Activated CD4-positive, alpha-beta T cell treated with anti-CD3 and anti-CD28 coated beads, Interleukin-2, amount 50 U/mL, for 48 hours (primary cell): ENCODE measurements at places on chromosomes 5 and 9.
A peak's percentile ranks its signal among the peaks of the same experiment; 100 is the strongest.

GRCh38 chr5:154193701-154194121, 3.2 kb downstream of the GALNT10 start:
- no peak for DNase-seq

- DNase-seq, result no peak
Observed at GRCh38 chr5:118611332-118611945, 376.9 kb downstream of the DTWD2 start.

- DNase-seq, result no peak
Observed at GRCh38 chr5:16229357-16229940, 49.9 kb upstream of the MARCHF11 start.

- DNase-seq, result no peak
Observed at GRCh38 chr5:96080557-96080956, 118.9 kb upstream of the ELL2 start.

GRCh38 chr5:110088676-110089436, 399.1 kb downstream of the MAN2A1 start:
- DNase-seq, result no peak

DNA sequence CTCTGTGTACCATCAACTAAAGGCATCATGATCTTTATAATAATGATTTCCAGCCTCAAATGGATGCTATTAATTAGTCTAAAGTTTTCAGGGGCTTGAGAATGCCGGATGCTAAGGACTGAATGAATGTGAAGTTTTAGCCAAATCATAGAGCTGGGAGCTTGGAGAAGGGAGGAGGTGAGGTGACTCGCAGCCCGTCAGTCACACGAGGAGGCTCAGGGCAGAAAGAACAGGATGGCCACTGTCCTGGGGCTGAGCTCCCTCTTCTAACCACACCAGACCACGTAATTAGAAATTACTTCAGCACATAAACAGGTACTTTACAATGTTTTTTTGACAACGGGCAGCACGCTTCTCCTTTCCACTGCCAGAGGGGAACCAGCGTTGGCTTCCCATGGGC, 222.6 kb downstream of the NPR3 start:
- no peak for DNase-seq

GRCh38 chr5:104456122-104456521, 893.5 kb upstream of the NUDT12 start:
- DNase-seq, result no peak

GRCh38 chr5:78895616-78896015, 89.5 kb downstream of the ARSB start:
- no peak for DNase-seq

GRCh38 chr9:120531683-120532300, 48.2 kb downstream of the CDK5RAP2 start:
- no peak for DNase-seq

DNA sequence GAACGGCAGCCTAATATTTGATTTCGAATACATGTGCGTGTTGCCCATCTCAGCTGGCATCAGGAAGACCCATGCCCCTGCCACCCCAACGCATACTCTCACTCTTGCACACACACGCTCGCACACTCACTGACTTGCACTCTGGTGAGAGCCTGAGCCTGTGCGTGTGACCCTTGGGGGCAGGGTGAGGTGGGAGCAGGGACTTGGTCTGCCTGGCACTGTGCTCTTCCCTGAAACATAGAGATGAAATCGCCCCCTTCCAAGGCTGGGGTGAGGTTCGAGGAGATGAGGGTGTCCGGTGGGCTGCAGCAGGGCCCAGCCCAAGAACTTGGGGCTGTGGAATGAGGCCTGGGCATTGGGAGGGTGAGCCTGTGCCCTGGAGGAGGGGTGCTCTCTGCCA, 1.2 kb downstream of the LCN9 start:
- DNase-seq, result no peak

- no peak for DNase-seq
Observed at GRCh38 chr5:96775050-96775449, 32.7 kb downstream of the ERAP1 start.

GRCh38 chr9:33381231-33381791, 21.1 kb downstream of the AQP7 start:
- DNase-seq, result no peak

DNA sequence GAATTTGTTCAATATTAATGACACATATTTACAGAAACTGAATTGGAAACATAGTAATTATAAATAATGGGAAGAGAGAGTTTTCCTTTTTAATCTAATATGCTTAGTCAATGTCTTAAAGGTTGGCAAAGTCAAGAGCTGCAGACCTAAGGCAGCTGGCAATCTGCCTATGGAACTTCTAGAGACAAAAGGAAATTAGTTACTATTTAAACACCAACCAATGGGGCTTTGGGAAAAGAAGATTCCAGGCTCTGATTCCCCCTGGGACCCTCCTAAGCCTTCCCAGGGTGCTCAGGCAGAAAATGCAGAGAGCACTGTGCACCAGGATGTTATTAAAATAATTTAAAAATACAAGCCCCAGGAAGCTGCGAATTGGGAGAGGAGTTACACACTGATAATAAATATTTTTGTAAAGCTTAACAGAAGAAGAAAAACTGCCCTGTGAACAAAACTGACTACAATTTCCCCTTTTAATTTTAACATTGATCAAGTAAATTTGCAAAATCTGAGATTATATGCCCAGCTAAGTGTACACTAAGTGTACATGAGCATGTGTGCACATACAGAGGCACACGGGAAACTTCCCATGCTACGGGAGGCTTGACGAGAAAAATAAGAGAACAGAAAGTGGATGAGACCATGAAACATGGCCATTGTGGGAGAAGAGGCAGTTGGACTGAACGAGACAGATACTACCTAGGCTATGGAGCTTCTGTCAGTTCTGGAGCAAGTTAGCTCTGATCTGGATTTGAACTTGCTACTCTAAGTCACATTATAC, 77.4 kb upstream of the ADAMTS16 start:
- DNase-seq, result no peak

DNA sequence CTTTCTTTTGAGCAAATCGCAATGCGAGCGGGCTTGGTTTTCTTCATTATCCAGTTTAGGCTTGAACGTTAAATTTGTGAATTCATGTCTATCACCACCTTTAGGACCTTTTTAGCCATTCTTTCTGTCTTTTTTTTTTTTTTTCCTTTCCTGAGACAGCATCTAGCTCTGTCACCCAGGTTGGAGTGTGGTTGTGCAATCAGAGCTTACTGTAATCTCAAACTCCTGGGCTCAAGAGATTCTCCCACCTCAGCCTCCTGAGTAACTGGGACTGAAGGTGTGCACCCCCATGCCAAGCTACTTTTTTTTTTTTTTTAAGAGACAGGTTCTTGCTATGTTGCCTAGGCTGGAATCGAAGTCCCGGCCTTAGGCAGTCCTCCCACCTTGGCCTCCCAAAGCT, 39.2 kb upstream of the LRRC14B start:
- DNase-seq, result no peak

- DNase-seq, result no peak
Observed at GRCh38 chr5:86143837-86144236, 473.9 kb upstream of the COX7C start.

DNA sequence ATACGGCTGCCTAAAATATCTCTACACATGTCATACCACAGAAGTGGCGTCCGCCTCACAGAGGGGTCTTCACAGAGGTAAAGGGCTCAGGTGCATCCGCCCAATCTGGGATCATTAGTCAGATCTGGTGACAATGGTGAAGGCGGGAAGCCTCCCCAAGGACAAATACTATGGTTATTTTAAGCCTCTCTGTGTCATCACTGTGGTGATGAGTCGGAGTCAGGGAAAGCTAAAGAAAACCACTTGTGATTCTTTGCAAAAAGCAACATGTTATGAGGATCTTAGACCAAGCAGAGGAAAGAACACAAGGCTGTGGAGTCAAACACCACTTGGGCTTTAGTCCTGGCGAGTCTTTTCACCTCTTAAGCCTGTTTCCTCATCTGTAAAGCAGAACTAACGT, 190.4 kb downstream of the DRD1 start:
- DNase-seq, result no peak

- no peak for DNase-seq
Observed at GRCh38 chr9:11931751-11932150, 761.4 kb upstream of the TYRP1 start.

DNA sequence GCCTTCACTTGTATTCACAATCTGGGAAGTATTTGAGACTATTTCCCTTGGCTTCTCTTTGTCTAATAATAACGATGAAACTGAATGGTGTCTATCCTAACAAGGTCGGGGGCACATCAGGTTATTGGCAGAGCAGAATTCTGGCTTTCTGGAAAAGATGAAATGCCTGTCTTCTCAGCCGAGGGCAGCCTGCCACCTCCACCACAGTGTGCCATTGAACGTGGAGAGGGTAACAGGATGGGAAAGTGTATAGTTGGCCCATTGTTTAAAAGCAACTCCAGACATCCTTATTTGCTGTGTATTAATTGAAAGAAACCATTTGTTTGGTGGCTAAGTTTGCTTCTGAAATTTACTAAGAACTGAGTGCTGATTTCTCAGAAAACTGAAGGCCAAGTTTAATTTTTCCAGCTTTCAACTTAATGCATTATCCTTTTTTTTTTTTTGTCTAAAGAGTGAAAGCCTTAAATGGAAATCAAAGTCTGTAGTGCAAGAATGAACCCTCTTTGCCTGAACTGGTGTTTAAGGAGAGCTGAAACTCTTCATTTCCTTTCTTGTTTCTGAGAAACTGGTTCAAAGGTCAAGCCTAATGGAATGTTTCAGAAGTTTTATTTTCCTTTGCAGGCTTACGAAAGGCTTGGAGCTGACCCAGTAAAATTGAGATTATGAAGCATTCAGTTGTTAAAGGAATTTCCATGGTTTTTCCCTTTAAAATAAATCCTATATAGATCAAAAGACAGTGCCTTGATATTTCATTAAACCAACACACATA, 563.7 kb upstream of the DAP start:
- DNase-seq, result no peak

GRCh38 chr5:31556461-31556860, 24.4 kb downstream of the C5orf22 start:
- no peak for DNase-seq

GRCh38 chr5:18546591-18546990, 912.3 kb downstream of the TAF11L14 start:
- no peak for DNase-seq

DNA sequence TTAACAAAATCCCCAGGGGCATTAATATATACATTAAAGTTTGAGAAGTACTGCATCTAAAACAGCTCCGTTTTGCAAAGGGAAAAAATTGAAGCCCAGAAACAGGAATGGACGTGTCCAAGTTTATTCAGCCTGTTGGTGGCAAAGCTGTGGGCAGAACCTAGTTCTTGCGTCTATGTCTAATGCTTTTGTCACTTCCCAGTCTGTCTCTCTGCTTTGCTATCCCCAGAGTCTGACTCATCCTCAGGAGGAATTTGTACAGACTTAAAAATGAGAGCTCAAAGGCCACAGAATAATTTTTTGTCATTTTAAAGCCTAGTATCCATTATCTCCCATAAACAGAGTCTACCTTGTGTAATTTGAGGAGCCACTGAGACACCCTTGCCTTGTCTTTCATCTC, 330.9 kb upstream of the GRIA1 start:
- no peak for DNase-seq

GRCh38 chr9:116812231-116813030, 125.3 kb downstream of the TRIM32 start:
- no peak for DNase-seq

- DNase-seq, result no peak
Observed at GRCh38 chr9:130336885-130337284, 71.3 kb downstream of the HMCN2 start.

GRCh38 chr9:115786321-115786720, 367.3 kb upstream of the PAPPA start:
- no peak for DNase-seq

DNA sequence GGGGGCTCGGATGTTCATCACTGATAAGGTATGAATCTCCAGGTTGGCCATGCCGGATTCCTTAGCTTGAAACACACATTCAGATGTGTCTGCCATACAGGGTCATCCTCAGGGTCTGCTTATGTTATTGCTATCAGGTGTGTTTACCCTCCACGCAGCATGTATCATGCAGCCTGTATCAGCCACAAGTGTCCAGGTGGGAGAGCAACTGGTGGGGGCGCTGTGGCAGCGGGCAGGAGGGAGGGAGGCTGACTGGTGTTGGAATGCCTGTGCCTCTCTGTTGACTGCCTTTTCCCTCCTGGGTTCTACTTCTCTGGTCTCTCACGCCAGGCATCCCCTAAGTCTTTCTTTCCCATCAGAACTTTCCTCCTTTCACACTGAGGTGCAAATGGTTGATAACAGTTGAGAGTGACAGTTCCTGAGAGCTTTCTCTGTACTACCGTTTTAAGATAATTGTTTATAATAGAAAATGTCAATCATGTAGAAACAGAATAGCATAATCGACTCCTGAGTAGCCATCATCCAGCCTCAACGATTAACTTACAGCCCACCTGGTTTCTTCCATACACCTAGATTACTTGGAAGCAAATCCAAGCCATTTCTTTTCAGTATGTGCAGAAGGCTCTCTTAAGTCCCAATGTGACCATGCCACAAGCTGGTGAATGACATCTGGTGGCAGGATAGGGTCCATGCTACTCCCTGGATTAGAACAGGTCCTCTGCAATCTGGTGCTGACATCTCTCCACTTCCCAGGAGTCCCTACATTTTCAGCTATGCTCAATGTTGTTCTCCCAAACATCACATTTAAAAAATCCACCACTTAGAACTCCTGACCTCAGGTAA, 86.6 kb downstream of the ACER2 start:
- no peak for DNase-seq

GRCh38 chr9:128933731-128934130, 12.9 kb downstream of the PHYHD1 start:
- DNase-seq, result no peak

- no peak for DNase-seq
Observed at GRCh38 chr5:69011910-69012309, 81.9 kb upstream of the SLC30A5 start.

DNA sequence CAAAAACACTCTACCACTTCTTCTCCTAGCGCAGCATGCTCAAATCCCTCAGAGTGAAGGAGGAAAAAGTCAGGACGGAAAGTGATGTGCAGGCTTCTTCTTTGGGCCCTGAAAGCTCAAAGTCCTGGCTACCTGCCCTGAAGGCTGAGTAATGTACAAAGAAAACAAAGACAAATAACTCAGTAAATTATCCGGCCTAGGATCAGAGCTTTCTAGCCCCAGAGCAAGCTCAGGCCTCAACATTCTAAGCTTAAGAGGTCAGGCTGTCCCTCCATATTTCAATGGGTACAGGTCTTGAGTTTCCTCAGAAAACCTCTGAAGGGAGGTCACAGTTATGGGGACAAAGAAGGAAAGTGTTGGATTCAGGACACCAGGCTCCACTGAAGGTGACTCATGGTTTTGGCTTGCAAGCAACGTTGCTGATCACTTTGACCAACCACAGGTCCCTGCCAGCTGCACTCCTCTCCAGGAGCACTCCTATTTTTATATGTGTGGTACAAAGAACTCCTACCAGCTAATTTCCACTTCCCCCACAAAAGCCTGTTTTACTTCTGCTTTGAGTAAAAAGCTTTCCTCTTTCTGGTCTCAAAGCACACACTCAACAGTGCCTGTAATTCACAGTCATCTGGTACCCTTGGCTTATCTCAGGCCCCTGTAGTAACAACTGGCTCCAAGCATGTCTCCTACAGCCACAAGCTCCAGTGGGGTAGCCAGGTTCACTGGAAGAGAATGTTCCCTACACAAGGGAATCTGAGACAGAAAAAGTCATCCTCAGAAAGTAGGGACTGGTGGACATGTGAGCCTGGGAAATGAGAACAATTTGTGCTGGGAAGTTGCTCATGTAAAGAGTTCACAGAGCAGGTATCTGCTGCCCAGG, 115.7 kb downstream of the UGCG start:
- peak; percentile 28 for DNase-seq
